ENCODE measurements at places on chromosomes 16 and 17.

GRCh38 chr17:54900457-54901229 lies at the start of gene TOM1L1:
Gene TOM1L1, plus strand, starts transcription at chr17:54900852. Its CDS starts 14 bp downstream, at chr17:54900866.
- DNase-seq, result peak; percentile 57

- no peak for DNase-seq
Observed at GRCh38 chr17:31692027-31692426, 167.0 kb downstream of the COPRS start.

GRCh38 chr16:6279286-6279685 lies 1053.4 kb upstream of the RBFOX1 start:
- no peak for DNase-seq

DNA sequence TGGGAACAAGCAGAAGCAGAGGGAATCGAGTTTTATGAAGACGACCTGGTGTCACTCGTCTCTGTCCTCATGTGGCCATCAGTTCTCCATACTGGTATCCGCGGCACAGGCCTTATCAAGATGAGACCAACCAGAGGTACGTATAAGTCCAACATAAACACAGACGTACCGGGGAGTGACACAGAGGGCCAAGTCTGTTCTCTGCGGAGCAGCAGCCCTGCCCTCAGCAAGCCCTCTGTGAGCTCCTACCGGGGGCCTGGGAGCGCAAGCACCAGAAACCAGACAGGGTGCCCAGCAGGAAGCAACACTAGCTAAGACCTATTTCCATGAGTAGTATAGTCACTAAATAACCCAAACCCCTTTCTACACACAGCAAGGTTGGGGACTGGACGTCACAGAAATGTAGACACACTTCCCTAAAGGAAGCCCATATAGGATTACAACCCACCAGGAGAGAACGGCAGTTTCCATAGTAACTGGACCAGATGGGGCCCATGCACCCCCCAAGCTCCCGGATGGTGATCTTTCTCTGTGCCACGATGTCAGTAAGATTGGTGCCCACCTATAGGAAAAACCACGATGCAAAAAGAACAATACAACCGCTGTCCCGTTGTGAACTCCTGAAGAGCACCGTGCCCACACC lies 911 bp downstream of the ARL16 start:
- DNase-seq, result no peak

- DNase-seq, result no peak
Observed at GRCh38 chr16:86763819-86764218, 185.5 kb downstream of the FOXL1 start.

DNA sequence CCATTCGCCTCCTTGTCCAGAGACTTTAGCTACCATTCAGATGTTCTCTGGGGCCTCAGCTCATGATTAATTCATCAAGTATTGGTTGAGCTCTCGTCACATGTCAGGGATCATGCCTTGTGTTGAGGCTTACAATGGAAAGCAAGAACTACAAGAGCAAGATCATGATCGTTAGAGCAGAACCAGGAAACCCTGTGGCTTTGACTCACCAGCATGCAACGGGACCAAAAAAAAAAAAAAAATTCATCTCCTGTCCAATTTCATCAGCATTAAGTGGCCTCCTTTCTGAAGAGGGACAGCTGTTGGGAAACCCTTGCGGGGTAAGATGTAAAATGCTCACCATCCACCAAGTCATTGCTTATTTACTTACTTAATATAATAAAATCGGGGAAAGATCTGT lies 12.1 kb upstream of the USP10 start:
- peak; percentile 94 for DNase-seq

DNA sequence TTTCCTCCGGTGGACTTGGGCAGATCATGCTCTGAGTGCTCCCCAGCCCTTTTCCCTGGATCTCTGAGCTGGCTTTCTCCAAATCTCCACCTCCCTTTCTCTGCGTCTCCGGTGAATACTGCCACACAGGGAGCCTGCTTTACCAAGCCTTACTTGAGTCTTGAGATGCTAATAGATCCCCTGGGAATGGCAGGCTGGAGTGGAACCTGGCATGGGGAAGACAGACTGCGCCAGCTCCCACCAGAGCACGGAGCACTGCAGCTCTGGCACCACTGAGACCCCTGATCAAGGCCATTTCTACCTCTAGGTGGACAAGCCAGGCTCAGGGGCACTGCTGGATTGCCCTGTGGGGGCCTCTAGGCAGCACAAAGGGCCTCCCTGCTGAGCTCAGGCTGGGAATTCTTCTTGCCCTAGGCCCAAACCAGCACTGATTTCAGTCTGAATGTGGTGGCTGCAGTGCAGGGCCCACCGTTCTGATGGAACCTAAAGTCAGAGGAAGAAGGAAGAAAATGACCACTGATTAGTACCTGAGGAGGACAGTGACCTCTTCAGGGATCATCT lies 74.3 kb upstream of the CRHR1 start:
- no peak for DNase-seq

GRCh38 chr17:29135464-29135863 lies 44.7 kb downstream of the MYO18A start:
- DNase-seq, result no peak

Data from AG10803 (cell line).